ENCODE measurements at places on chromosomes 13 and 19.

DNA sequence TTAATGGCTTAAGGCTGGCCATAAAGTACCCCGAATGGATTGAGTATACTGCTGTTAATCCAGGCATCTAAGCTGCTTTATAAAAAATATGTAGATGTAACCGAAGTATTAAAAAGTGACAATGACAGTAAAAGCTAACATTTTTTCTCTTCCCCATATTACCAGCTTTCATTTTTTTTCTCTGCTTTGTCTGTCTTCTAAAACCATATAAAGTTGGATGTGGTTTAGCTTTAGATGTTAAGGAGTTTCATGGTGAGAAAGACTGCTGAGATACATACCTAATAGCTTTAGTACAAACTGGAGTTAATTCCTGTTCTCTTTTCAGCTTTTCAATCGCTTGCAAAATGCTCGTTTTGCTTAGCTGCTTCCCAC, 838 bp downstream of the AKAP11 start:
- no peak for DNase-seq

DNA sequence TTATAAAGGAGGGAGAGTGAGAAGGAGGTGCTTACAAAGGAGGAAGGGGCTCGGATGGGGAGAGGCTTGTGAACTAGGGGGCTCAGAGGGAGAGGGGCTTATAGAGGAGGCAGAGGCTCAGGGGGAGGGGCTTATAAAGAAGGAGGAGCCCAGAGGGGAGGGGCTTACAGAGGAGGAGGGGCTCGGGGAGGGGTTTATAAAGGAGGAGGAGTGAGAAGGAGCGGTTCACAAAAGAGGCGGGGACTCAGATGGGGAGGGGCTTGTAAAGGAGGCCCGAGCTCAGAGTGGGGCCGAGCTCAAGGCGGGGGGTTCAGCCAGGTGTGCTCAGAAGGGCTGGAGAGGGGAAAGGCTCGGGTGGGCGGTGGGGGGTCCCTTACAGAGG, 500 bp downstream of the SMIM24 start:
- no peak for DNase-seq

GRCh38 chr19:54526972-54527371, 24.3 kb downstream of the LAIR2 start:
- DNase-seq = no peak

DNA sequence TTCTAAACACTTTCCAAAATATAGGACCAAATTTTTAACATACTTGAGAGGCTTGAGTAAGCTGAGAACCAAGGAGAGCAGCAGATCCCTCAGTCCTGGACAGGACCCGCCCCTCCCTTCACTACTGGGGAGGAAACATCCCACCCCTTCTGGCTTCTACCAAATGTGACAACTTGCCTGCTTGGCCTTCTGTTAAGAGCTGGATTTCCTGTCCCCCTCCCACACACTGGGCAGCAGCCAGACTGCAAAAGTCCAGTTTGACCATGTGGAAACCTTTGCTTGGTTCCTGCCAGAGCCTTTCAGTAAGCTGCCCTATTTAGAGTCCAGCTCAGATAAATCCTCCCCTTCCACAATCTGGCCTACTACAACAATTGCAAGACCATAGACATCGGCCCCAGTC, 84.3 kb downstream of the FGF14 start:
- no peak for DNase-seq

GRCh38 chr13:99431927-99432608, 69.2 kb upstream of the TM9SF2 start:
- no peak for DNase-seq

DNA sequence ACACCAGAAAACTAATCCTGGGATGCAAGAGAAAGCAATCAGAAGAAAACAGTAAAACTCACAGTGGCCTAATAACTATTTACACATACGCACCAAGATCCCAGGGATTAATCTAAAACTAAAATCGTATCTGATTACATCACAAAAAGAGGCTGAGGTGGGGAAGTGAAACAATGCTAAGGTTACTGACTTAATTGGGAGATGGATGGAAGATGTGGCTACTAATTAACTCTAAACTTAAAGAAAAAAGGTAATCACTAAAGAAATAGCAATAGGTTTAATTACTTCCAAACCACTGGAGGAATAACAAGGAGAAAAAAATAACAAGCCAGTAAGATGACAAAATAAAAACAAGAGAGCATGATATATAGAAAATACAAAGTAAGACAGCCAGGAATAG, 50.4 kb downstream of the NUFIP1 start:
- no peak for DNase-seq

- DNase-seq = peak; percentile 35
These were observed 18.1 kb upstream of the EID2 start for GRCh38 chr19:39557811-39558623.

- no peak for DNase-seq
These were observed 375.6 kb downstream of the COG6 start for GRCh38 chr13:40031031-40031430.

DNA sequence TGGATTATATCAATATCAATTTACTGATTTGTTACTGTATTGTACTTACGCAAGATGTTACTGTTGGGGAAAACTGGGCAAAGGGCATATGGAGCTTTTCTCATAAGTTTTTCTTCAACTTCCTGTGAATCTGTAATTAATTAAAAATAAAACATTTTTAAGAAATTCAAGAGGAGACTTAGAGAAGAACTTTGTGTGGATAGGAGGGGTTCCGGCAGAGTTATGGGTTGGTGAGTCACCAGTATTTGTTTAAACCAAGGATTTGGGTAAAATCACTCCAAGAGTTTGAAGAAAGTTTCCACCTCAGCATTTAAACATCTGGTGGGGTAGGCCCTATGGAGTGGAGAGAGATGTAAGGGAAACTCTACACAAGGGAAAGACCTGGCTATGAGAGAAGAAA, 379.6 kb downstream of the TSHZ3 start:
- DNase-seq = no peak

DNA sequence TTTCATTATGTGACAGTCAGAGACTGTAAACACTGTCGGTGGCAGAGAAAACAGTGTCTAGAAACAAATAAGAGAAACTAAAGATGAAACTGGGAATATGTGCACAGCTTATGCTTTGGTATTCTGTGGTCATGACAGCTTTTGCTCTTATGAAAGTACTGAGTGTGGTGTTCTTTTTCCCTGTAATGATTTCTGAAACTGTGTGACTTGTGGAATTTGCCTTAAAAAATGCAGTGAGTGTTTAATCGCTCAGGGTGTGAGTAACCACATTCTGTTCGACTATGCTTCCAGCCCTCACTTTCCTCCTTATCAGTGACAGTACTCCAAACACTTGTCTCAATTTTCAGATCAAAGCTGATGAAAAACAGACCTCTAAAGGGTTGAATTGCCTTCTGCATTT, 66.9 kb upstream of the DIAPH3 start:
- no peak for DNase-seq

DNA sequence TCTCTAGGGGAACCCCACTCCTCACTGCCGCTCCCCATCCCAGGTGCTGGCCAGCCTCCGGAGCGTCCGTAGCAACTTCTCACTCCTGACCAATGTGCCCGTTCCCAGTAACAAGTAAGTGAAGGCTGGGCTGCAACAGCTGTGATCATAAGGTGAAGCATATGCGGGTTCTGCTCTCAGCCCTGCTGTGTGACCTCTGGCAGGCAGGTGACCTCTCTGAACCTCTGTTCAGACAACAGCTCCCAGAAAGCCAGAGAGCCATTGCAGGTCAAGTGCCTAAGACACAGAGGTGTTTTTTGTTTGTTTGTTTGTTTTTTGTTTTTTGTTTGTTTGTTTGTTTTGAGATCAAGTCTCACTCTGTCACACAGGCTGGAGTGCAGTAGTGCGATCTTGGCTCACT, 28.7 kb downstream of the PDE4A start:
- DNase-seq = no peak

DNA sequence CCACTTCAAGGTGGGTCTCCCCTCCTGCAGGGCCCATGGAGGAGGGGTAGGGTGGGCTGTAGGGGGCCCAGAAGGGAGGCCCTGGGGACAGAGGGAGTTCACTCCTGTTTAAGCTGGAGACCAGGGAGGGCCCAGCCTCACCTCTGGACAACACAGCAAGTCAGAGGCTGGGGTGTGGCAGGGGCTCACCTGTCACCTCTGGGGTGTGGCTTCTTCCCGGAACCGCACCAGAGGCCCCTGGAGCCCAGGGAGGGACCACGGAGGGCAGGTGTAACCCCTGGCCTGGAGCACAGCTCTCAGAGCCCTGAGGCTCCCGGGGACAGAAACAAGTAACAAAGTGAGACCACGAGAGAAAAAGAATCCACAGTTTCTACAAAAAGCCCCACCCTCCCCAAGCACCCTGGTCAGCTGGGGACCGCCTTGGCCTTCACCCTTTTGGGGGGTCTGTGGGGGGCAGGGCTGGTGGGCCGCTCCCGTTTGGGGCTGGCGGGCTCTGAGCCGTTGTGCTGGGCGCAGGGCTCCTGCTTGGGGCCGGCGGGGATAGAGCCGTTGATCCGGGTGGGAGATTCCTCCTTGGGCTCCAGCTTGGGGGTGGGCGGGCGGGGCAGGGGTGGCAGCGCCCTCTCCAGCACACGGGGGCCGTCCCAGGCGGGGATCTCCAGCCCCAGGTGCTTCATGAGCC, 8.0 kb downstream of the SIRT6 start:
- no peak for DNase-seq

- no peak for DNase-seq
These were observed 9.9 kb upstream of the RCBTB2 start for GRCh38 chr13:48542581-48543341.

All from stimulated activated CD4-positive, alpha-beta T cell treated with anti-CD3 and anti-CD28 coated beads, Interleukin-2, amount 100 ng/mL, for 4 hours (primary cell).